ENCODE measurements at places on chromosomes 6 and 20.

DNA sequence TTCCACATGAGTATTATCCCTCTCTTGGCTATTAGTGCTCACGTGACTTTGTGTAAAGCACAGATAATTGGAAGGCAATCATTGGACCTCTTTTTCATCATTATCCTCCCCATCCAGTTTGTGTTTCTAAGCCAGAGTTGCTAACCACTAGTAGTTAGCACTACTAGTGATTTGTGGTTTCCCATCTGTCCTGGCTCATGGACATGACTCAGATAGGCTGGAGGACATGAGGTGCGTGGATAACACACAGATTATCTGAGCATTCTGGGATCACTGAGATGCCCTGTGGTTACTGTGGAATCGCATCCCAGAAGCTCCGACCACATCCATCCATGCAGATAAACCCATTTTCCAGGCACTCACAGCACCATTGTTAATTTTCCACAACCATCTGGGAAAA is 123.8 kb upstream of the NAA20 start:
- DNase-seq: no peak

DNA sequence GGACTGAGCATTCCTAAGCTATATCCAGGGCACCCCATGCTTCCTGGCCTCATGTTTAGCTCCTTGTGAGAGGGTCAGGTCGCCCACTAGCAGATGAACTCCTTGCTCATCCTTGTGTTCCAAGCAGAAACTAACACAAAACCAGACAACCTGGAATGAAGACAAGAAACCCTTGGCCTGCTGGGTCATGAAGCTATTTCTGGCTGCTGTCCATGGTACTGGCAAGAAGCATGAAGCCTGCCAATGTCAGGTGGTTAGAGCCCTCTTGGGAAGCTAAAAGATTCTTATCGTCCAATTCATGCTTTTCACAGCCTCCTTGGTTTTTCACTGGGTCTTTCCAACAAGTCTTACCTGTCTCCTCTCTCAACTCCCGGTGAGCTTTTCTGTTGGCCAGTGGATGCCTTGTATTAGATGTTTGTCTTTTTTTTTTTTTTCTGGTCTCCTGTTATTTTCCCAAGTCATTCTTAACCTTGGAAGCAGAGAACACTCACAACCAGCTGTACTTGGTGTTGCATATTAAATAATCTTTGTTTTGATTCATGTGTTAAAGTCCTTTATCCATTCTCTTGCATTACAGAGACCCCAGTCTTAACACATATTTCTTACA is 180.3 kb downstream of the ANKRD60 start:
- DNase-seq: no peak

DNA sequence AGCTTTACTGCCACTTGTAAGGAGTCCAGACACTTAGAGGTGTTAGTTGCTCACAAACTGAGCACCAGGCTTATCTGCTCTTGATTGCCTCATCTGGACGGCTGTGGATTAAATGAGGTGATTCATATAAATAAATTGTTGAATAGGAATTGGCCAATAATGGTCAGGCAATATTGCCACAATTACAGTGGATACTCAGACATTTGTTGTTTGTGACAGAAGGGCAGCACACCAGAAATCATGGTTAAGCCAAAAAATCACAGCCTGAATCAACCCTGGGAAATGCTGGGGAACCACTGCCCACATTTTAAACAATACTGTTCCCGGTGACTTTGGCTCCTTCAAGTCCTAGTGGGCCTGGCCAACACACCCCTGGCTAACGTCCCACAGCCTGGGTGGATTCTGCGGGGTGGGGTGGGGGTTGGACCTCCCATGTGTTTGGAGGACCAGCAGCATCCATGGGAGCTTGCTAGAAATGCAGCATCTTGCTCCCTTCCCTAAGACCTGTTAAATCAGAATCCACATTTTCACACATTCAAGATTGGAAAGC is 29.5 kb upstream of the SPDEF start:
- DNase-seq: no peak

- DNase-seq: no peak
These were observed 16.1 kb downstream of the GHRH start for GRCh38 chr20:37245216-37246150.

GRCh38 chr6:20806669-20807068 is 272.4 kb downstream of the CDKAL1 start:
- DNase-seq: no peak

DNA sequence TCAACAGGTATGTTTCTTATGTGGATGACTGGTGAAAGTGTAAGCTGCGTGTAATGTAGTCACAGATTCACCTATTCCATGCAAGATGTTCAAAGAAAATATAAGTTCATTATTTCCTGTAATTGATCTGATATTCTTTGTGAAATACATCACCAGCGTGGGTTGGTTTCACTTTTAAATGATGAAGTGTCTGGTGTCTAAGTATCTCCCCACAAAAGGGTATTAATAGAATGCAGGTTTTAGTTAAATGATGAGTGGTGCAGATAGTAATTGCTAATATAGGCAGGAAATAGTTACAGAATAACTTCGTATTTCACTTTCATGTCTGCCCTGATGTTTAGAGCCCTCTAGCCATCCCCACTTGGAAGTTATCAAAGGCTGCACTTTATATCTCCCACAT is 22.2 kb downstream of the PGBD1 start:
- no peak for DNase-seq

DNA sequence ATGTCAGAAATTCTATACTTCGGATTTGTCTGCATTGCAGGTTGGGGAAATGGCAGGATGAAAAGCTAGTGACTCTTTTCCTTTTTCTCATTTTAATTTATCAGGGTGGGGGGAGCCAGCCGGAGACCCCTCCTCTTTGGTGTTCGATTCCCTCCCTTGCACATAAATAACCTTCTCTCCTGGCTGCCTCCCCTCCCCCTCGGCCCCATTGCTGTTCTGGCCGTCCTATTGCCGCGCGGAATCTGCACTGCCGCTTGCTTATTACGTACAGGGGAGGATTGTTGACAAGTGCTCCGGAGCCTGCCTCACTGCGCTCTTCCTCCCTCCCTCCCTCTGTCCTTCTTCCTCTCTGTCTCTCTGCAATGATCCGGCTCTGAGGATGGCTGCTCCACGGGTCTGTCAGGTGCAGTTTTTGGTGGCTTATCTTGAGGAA is 154.7 kb downstream of the JARID2 start:
- no peak for DNase-seq

GRCh38 chr20:23776067-23776771 is 25.5 kb upstream of the CST1 start:
- no peak for DNase-seq

- DNase-seq: no peak
These were observed 15.0 kb upstream of the TBC1D22B start for GRCh38 chr6:37242429-37243052.

DNA sequence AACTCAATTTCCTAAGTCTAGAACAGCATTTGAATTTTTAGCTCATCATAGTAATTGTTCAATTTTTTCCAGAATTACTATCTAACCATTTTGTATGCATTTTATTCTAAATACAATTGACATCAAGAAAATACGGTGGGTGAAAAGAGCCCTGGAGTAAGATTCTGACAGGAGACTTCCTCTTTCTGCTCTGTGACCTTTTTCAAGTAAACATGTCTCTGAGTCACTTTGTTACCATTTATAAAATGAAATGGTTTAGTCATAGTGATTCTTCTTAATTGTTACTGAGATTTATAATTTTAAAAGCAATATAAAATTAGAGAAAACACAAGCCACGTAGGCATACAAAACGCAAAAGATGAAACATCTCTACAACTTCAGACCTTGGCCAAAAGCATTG is 80.2 kb downstream of the PLCB1 start:
- DNase-seq: no peak

DNA sequence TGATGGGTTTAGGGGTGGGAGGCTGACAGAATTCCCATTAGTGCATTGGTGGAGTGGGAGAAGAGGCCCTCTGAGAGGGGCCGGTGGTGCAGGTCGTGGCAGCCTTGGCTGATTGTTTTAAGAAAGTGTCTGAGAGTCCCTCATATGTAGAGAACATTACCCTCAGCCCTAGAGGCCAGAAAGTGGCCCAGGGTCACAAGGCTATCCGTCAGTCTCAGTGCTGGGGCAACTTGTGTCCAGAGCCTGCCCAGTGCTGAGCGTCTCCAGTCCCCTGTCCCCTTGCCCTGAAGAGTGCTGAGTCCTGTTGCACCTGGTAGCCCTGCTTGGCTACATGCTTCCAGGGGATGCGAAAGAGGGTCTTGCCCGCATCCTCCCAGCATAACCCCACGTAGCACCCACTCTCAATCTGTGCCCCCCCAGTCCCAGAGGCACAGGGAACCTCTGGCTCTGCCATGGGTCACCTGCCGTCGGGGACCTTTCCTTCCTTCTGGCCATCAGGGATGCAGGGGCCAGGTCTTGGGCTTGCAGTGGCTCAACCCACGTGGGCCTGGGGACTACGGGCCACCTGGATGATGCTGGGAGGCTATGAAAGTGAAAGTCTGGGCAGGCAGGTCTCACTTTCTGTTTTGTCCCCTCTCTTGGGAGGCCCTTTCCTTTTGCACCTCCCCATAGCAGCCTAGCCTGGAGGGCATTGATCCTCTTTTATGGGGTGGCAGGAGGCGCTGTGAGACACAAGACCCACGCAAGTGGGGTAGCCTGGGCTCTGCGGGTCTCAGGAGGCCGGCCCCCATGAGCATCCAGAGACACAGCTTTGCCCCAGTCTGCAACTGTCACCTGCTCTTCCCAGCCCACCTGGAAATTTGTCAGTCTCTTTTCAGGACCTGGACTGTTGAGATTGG is 12.2 kb downstream of the DUSP15 start:
- DNase-seq: no peak

DNA sequence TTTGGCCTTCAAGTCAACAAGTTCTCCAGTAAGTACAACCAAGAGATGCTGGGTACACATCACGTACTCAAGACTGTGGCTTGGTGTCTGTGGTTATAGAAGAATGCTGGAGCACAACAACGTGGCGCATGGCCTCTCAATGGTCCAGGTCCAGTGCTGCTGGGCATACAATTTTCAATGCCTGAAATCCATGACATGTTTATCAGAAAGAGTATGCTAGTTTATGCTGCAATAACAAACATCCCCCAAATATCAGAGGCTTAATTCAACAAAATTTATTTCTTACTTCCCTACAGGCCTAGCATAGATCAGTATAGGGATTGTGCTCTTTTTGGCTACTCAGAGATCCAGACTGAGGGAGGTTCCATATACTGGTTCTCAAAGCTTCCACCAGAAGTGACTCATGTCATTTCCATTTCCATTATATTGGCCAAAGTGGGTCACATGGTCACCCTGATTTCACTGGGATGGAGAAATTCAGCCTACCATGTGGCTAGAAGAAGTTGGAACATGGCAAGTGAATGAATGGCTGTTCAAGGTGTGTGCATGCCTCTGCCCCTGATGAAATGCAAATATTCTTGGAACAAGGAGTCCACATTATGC is 33.3 kb upstream of the KIF16B start:
- DNase-seq: no peak

DNA sequence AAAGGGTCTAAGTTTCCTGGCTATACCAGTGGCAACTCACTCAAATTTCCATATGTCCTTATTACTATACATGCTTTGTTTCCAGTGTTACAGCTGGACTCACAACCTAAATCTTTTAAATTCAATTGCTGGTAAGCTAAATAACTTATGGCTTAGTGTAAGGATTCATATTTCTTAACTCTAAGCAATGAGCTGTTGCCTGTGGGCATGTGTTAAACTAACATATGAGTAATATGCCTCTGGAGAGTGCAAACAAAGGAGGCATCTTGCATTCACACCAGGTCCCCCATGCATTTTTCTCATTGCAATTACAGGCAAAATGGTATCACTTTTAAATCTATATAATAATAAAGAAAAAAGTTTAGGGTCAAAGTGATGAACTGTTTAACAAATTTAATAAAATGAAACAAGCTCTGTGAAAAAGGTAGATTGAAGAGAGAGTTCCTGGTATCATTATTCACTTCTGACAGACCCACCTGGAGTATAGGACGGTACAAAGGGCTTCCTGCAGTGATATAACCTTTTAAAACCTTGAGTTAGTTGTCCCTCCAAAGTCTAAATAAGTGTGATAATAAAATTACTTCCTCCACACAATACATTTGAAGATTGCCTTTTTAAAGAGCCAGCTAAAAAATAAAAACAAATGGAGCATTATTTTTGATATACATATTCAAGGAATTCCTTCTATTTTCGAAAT is 57.6 kb upstream of the HMGCLL1 start:
- no peak for DNase-seq

DNA sequence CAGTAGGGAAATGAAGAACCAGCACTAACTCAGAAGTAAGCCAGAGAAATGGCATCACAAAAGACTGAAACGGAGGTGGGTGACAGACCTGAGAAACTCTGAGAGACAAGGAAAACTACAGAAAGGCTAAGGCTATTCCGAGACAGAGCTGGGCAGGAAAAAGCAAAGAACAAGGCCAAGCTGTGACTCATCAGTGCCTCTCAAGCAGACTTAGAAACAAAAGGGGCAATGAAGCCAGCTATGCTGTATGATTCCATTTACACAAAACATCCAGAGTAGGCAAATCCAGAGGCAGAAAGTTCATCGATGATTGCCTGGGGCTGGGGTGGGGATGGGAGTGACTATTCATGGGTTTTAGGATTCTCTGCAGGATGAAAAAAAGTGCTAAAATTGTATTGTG is 50.0 kb downstream of the SLC23A2 start:
- DNase-seq: no peak

DNA sequence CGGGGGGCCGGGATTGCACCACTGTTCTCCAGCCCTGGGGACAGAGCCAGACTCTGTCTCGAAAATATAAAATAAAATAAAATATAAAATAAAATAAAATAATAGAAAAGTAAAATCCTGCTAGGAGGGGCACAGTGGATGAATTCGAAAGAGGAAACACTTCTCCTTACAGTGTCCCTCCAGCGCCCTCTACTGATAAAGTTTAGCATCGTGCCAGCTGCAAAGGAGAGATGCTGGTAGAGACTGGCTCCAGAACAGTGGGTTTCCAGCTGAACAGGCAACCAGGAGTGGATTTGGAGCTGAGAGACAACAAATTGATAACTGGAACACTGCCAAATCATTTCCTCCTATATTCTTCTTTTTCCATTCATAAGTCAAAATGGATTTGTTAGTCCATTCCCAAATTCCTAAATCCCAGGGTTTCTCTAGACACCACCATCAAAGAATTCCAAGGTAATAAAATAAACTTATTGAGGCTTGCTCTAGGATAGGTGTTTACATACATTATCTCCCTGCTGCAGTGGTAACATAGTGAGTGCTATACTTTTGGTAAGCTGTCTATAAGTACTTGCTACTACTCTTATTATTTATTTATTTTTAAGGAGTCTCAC is 31.7 kb upstream of the TBPL1 start:
- peak; percentile 39 for DNase-seq

DNA sequence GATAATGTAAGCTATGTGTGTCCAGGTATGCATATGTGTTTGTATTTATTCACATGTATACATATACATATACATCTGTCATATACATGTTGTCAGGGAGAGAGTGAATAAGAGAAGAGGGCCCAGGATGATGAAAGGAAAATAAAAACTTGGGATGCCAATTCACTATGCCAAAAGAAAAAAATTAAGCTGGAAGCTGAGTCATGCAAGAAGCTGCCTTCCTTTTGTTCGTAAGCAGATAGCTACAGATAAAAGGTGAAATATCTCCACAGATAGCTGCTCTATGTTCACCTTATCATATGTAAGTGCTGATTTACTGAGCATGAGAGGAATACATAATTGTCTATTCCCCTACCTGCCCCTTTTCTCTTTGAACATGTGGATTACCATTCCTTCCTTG is 579.9 kb downstream of the EPM2A start:
- no peak for DNase-seq
